ENCODE measurements at places on chromosomes 13 and 19.

DNA sequence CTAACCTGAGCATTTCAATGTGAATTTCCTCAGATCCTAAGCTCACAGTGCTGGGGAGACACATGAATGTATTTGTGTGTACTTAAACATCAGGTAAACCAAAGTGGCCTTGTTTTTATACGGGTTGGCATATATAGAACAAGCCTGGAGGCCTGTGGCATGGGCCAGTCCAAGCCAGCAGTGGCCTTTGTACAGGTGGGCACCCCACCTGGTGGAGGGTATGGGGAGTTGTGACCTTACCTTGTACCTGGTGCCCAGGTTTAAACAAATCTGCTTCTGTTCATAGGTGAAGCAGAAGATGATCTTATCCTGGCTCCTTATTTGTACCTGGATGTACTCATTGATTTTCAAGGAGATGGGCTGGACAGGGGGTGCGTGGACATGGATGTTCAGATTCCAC lies 71.0 kb downstream of the ERICH6B start:
- no peak for DNase-seq

DNA sequence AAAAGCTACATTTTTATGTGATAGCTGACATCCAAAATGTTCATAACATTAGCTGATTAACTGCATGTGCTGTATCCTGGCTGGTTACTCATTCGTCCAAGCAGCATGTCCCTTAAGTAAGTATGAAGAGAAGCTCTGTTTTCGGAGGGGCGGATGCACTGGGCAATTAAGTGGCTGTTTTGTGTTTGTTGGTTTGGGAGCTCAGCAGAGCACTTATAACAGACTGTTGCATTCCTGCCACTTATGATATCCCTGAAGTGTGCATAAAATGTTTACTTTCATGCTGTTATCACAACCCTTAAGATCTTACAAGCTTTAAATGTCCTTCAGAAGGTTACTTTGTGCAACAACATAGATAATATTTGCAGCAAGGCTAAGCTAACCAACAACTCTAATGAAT lies 264.1 kb downstream of the NALCN start:
- DNase-seq, result no peak

- no peak for DNase-seq
Measured at GRCh38 chr19:33159893-33160292, 28.0 kb downstream of the WDR88 start.

DNA sequence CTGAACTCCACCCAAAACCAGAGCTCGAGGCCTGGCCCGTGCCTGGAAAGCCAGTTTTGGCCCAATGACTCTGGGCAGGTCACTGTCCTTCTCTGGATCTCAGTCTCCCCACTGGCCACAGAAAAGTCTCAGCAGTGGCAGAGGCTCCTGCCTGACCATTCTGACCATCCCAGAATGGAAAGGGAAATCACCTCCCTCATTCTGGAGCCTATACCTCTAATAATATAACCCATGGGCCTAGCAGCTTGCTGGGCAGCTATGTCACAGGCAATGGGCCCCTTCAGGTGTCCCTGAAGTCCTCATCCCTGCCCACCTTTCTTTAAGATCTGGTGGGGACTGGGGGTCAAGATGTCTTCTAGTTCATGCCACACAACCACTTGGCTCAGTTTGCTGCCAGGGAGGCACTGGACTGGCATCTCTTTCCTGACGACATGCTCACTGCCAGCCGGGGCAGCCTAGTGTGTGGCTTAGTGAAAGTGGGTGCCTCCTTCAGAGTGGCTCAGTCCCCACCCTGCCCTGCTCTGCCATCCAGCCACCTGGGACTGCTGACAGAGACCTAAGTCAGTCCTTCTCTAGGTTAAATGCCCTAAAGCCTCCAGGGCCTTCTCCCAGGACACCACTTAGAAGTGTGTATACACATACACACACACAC lies 62.6 kb downstream of the AP1M1 start:
- no peak for DNase-seq

GRCh38 chr13:75139291-75139690 lies 342.7 kb downstream of the TBC1D4 start:
- DNase-seq, result no peak

DNA sequence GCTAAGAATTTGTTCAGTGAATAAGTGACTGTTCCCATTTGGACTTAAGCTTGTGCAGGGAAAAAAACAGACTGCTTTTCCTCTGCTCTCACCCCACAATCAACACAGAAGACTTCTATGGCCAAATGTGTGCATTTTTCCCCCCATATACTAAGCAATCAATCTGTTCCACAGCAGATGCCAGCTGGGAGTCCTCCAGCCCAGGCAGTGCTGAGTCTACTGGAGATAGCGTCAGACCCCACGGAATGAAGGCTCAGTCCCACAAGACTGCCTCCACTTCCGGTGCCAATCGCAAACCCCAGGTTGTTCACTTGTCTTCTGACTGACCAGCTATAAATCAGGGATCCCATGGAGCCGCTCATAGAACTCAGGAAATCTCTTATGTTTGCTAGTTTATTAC lies 69.5 kb upstream of the ANKRD10 start:
- no peak for DNase-seq

- no peak for DNase-seq
Measured at GRCh38 chr13:90032841-90033493, 1314.5 kb upstream of the MIR17HG start.

DNA sequence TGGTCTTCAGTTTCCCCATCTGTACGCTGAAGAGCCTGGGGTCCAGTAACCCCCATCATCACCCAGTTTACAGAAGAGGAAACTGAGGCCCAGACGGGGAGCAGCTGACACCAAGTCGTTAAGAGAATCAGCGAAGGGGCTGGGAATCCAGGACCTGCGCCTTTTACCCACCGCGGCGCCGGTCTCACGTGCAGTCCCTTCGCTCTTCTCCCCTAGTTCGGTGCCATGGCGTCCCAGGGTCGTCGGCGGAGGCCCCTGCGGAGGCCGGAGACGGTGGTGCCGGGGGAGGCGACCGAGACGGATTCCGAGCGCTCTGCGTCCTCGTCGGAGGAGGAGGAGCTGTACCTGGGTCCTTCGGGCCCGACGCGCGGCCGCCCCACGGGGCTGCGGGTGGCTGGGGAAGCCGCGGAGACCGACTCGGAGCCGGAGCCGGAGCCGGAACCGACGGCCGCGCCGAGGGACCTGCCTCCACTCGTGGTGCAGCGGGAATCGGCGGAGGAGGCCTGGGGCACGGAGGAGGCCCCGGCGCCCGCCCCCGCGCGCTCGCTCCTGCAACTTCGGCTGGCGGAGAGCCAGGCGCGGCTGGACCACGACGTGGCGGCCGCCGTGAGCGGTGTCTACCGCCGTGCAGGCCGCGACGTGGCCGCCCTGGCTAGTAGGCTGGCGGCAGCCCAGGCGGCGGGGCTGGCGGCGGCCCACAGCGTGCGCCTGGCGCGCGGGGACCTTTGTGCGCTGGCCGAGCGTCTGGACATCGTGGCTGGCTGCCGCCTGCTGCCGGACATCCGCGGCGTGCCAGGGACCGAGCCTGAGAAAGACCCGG lies 698 bp downstream of the BLOC1S3 start:
- no peak for DNase-seq

- DNase-seq, result no peak
Measured at GRCh38 chr19:33400856-33401682, 27.6 kb downstream of the CEBPG start.

GRCh38 chr19:28960586-28960985 lies 252.4 kb downstream of the UQCRFS1 start:
- no peak for DNase-seq

DNA sequence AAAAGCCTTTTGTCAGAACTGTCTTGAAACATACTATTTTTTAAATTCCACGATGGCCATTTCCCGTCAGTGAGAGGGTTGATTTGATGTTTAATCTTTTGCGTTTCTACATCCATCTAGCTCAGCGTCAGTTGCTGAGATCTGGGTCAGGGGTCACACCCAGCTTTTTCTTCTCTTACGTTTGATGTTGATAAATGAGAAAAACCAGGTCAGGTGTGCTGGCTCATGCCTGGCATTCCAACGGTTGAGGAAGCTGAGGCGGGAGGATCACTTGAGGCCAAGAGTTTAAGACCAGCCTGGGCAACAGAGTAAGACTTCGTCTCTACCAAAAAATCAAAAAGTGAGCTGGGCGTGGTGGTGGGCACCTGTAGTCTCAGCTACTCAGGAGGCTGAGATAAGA lies 168.9 kb downstream of the PTPRS start:
- no peak for DNase-seq

- no peak for DNase-seq
Measured at GRCh38 chr13:80584306-80584705, 243.4 kb upstream of the SPRY2 start.

GRCh38 chr19:53158119-53158656 lies 665 bp downstream of the ZNF347 start:
- peak; percentile 13 for DNase-seq

GRCh38 chr13:85420136-85420535 lies 379.1 kb downstream of the SLITRK6 start:
- DNase-seq, result no peak

- DNase-seq, result no peak
Measured at GRCh38 chr13:29597706-29598105, 2.2 kb upstream of the SLC7A1 start.

- DNase-seq, result no peak
Measured at GRCh38 chr13:94296471-94296870, 183.0 kb downstream of the DCT start.

DNA sequence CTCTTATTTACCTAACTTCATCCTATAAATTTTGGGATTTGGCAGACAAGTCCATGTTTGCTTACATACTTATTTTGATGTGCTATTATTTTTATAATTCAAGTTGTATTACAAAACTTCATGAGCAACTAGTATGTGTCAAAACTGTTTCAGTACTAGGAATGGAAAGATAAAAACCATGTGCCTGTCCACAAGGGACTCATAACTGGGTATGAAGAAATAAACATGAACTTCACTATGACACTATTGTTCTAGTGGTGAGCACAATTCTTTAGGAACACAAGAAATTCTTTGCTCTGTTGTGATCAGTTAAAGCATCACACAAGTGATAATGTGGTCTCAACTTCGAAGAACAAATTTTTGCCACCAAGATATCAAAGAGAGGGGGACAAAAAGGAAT lies 97.5 kb upstream of the FBXL3 start:
- DNase-seq, result no peak

GRCh38 chr13:46492946-46493345 lies 60.0 kb upstream of the LRCH1 start:
- peak; percentile 4 for DNase-seq

GRCh38 chr13:41505209-41505835 lies 48.0 kb downstream of the RGCC start:
- no peak for DNase-seq

GRCh38 chr13:79404361-79404760 lies 1.7 kb downstream of the RBM26 start:
- DNase-seq, result no peak

- no peak for DNase-seq
Measured at GRCh38 chr19:33690378-33691029, 68.8 kb downstream of the CHST8 start.

- peak; percentile 27 for DNase-seq
Measured at GRCh38 chr13:51714663-51715168, 89.2 kb downstream of the DHRS12 start.

DNA sequence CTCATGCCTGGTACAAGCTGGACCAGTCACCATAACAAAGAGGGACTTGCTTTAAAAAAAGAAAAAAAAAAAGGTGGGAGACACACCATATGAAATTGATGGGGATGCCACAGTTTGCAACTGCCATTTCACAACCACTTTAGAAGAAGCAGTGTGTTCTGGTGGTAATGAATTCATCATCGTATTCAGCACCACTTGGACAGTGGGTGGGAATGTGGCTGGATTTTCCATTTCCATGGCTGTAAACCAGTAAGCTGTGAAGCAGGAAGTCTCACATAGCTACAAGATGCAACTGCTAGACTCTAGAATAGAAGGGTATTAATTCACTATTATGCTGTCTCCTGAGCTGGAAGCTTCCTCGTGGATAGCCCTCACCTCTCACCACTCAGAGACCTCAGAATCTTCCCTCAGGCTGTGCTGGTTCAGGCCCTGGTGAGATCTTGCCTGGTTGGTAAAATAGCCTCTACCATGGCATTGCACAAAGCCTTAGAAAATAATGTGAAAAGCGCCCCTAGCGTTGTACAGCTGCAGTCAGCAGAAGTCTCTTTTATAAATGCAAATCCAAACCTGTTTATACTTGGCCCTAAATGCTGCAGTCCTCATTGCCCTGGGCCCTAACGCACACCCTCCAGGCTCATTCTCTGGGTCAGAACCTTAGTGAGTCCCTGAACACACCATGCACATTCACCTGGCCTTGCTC lies 150.7 kb downstream of the KCTD15 start:
- DNase-seq, result no peak

GRCh38 chr19:29379257-29380021 lies 146.4 kb upstream of the VSTM2B start:
- no peak for DNase-seq

DNA sequence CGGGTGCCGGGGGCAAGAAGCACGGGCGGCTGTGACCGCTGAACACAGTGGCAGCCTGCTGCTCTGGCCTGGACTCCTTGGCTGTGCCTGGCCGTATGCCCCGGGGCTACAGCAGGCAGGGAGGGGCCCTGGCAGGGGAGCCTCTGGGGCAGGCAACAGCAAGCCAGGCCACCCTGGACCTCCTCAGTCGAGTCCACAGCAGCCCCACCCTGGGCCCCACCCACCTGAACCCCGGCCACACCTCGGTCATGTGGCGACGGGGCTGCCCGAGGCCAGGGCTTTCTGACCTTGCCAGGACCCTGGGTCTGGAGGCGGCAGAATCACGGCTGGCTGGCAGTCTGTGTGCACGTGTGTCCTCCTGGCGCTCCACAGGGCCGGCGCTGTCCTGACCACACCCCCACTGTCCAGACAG lies 8.7 kb downstream of the CILP2 start:
- no peak for DNase-seq

GRCh38 chr13:33326246-33326645 lies 40.7 kb upstream of the STARD13 start:
- no peak for DNase-seq

DNA sequence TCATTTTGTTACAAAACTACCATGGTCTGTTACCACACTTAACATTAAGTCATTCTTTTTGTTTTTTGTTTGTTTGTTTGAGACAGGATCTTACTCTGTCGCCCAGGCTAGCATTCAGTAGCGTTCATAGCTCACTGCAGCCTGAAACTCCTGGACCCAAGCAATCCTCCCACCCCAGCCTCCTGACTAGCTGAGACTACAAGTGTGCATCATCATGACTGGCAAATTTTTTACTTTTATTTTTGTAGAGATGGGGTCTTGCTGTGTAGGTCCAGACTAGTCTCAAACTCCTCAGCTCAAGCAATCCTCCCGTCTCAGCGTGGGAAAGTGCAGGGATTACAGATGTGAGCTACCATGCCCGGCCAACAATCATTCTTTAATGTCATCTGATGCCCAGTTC lies 3.3 kb downstream of the ALDH16A1 start:
- DNase-seq, result no peak

GRCh38 chr13:20359335-20359734 lies 127.2 kb upstream of the GJB6 start:
- DNase-seq, result no peak

DNA sequence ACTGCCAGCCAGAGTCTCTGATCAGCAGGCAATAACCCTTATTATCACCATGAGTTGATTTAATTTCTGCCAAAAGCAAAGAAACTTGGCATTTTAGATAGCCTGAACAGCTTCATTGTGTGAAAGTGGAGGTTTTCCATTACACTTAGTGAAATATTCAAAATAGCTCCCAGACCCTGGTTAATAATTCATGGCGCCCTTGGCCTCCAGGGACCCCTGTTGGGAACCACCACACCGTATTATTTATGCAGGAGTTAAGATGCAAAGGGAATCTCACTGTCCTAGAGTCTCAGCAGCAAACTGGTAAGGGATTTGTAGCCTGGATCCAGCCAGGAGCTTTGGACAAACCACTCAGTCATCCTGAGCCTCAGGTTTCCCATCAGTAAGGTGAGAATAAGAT lies 110.0 kb upstream of the PABPC3 start:
- no peak for DNase-seq

GRCh38 chr13:19864746-19865309 lies 1.4 kb upstream of the ZMYM5 start:
- peak; percentile 81 for DNase-seq
